Activated T-helper 1 cell treated with anti-CD3 and anti-CD28 coated beads, Interleukin-12 subunit alpha, Interleukin-12 subunit beta, Interleukin-2, Interleukin-4 antibody, amounts not matched to agents 30 ng/mL and 10 ng/mL and 1 ng/mL, durations not matched to agents 14 hours and 24 hours and 36 hours (primary cell): ENCODE measurements at places on chromosomes 13 and 19. TPM values are rescaled to one million over a fixed set of nuclear protein-coding genes. Genes with fewer than 3 reads are reported as not detected.
A peak's percentile ranks its signal among the peaks of the same experiment; 100 is the strongest.

Gene HCST
- 58.5 and 62.2 TPM in 2 replicates for total RNA-seq

Gene SHANK1
- not detected in 2 replicates for total RNA-seq

Gene CABP5
- total RNA-seq: not detected in 2 replicates

Gene TGFBR3L
- total RNA-seq: 6.9 and 7.5 TPM in 2 replicates

DNA sequence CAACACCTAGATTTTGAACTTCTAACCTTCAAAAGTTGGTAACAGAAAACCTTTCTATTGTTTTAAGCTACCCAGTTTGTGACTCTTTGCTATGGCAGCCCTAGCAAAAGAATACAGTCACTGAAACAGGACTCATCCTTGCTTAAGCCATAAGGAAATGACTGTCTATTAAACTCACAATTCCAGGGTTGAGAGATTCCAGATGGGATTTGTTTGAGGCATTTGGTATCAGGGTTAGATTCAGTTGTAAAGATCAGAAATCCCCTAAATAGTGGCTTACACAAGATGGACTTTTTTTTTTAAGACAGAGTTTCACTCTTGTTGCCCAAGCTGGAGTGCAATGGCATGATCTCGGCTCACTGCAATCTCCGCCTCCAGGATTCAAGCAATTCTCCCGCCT is 41.1 kb upstream of the RGCC start:
- DNase-seq: no peak

DNA sequence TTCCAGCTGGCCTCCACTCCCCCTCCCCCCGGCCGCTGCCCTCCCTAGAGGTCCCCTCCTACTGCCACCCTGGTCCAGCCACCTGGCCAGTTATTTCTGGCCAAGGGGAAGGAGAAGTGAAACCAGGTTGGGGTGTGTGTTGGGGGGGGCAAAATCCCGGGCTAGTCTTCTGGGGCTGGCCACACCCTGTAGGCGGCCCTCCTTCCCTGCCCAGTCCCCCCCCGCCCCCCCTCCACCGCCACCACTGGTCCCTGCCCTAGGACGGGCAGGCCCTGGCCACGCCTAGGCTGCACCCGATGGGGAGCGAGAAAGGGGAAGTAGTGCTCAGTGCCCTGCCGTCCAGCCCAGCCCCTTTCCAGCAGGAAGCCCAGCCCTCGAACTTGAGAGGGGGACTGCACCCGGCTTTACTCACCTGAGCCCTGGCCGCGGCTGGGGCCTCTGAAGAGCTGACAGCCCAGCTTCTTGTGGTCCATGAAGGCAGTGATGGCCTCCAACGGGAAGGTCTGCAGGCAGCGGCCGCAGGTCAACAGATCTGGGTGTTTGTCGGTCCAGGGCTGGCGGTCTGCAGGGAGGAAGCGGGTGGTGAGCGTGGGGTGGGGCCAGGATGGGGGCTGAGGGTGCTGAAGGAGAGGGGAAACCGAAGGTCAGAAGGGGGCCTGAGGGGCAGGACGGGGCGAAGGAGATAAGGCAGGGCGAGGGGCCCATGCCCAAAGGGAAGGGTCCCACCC is 813 bp downstream of the ZNF296 start:
- no peak for DNase-seq

- no peak for DNase-seq
These were observed 5.7 kb downstream of the ANKRD27 start for GRCh38 chr19:32669310-32669709.

GRCh38 chr13:46389457-46390451 is 2.7 kb upstream of the RUBCNL start:
- DNase-seq: no peak

DNA sequence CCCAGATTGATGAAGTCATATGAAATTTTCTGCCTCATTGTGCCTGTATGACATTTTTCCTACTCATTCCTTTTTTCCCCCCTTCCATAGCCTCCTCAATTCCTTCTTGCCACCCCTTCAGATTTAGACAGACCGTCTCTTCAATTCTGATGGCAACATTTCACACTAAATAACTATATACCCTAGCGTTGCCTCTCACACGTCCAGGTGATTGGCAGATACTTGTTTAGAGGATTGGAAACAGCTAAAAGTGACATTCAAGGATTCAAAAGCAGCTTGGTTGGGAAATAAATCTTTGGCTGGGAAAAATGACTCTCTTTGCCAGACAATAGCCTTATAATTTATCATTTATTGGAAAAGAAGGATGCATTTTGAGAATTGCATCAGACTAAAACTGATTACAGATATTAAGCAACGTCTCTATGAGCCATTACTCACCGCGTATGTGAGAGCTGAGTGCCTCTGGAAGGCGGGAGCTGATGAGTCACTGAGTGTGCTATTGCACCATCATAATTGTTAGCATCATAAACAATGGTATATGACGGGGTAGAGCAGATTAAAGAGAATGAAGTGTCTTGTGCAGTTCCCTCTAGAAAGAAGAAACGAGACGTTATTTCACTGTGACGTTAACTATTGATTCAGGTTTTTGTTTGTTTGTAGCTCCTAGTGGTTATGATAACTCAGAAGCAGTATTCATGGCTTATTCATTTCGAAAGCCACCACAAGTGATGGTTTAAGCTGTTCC is 61.1 kb upstream of the FAM216B start:
- no peak for DNase-seq

GRCh38 chr13:33285420-33286124 is at the start of gene STARD13:
TSS of gene STARD13 (minus strand) at chr13:33285755. CDS start at chr13:33285638, 117 bp downstream.
- no peak for DNase-seq

- no peak for DNase-seq
These were observed 52.8 kb downstream of the AKAP11 start for GRCh38 chr13:42324704-42325103.

GRCh38 chr13:86933676-86934075 is 737.5 kb upstream of the SLITRK5 start:
- DNase-seq: no peak

DNA sequence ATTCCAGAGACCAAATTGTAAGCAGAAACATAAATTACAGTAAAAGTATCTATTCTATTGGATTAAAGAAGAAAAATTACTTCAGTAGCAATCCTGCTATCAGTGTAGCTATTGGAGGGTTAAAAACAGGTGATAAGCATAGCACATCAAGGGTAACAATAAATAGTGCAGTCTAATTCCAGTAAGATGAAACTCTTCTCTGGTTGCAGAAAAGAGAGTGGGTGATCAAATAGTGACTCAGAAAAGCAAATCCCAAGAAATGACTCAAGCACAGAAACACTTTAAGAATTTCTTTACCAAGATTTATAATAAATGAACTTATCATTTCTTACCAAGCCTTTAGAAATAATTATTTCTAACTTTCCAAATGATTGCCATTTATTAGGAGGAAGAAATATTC is 135.7 kb downstream of the LMO7 start:
- DNase-seq: no peak

- no peak for DNase-seq
These were observed 202.6 kb upstream of the SOX21 start for GRCh38 chr13:94914895-94915294.

DNA sequence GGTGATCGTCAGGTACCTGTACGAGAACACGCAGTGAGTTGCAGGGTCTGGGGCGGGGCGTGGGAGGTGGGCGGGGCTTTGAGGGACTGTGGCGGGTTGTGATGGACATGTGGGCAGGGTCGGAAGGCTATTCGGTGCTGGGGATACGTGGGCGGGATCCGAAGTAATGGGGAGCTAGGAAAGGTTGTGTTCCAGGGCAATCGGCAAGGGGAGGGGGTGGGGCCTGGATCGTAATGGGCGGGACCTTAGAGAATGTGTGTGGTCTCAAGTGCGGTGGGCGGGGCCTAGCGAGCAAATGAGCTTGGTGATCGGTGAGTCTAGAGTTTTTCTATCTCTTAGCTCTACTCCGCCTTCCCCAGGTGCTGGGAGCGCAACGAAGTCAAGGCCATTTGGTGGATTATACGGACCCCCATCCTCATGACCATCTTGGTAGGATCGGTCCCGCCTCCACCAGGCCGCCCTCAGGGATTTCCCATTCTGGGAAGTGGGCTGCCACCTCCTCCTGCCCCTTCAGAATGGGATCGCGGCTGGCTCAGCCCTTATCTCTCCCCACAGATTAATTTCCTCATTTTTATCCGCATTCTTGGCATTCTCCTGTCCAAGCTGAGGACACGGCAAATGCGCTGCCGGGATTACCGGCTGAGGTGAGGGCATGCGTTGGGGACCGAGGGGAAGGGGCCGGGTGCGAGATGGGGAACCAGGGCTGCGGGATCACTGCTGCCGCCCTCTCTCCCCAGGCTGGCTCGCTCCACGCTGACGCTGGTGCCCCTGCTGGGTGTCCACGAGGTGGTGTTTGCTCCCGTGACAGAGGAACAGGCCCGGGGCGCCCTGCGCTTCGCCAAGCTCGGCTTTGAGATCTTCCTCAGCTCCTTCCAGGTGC is 9.6 kb downstream of the GIPR start:
- DNase-seq: peak; percentile 69

DNA sequence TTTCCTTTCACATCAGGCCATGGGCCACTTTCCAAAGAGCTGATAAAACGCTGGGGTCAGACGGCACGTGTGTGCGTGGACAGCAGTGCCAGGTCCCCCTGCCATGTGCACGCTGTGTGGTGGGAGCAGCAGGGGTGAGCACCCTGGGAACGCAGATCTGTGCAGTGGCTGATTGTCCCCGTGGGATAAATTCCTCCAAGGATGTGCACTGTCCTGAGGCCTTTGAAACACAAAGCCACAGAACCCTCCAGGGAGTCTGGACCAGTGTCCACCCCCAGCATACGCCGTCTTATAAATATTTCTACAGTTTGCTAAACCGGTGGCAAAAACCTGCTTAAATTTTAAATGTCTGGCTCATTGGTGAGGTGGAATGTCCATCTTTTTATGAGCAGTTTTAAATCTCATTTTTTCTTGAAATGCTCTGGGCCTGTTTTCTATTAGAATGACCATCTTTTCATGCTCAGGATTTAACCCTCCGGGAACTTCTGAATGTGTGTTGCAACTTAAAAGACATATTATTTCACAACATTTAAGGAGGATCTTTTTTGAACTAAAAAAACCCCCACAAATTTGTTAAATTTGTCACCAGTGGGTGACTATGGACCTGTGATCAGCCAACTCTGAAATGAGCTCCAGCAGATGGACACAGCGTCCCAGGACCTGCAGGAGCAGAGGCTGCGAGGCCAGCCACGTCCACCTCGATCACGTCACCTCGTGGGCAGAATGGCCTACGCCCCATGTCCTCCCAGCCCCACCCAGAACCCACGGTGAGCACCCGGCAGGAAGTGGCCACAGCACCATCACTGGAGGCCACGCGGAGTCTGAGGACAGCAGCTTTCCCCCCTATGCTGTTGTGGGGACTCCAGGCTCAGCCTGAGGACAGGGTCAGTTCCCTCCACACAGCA is 68.6 kb downstream of the RASA3 start:
- DNase-seq: no peak
